NCI-H2029 treated with DMSO at 0.1 percent for 48 hours (cell line): ENCODE measurements at places on chromosomes 1 and 21.

DNA sequence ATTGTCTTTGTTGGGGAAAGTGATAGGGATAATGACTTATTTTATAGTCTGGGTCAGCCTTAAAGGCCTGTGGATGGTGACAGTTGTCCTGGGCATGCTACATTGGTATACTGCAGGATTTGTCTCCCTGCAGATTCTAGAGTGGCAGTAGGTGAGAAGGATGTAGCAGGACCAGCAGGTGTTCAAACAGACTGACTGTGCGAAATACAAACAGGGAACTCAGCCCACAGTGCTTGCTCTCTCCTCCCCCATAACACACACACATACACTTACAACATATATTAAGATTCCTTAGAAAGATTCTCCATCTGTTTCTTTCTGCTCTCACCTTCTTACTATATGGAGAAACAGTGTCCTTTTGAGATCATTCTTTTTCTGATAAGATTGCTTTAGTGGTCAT lies 6.9 kb downstream of the PDE4B start:
- DNase-seq = peak; percentile 69

DNA sequence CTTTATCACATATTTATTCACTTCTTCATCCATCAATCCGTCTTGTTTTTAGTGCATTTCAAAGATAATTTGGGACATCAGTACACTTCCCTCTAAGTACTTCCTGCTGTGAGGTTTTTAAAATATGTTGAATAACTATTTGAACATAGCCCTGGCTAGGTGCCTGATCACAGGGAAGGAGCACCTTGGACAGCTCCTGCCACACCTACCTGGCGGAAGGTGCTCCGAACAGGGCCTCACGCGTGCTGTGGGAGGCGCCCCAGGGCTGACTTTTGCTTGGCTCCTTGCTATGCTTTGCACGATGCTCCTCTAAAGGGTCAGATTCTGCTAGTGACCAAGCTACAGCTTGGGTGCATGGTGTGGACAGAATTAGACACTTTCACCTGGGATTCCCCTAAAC lies 4.9 kb upstream of the ATXN7L2 start:
- DNase-seq = no peak

DNA sequence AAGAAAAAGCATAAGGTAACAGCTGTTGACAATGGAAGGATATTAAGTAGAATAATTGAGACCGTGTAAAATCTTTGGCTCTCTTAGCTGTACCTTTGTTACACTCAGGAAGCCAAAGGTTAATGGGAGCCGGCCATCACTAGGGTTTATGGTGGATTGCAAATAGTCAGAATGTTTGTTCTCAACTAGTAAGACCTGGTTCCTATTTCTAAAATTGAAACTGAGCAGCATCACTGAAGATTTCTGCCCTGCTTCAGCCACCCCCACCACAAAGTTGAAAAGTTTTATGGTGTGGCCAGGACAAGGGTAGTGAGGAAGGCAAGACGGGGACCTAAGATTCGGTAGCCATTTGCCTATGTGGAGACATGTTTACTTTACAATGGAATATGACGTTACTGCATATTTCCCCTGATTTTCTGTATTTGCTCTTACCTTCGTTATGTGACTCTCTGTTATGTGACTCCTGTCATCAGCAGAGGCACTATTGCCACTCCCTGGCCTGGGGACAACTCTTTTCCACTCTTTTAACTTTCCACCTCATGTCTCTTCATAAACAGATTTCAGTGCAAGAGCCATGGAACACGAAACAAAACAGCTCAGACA lies 41.4 kb upstream of the KIF1B start:
- DNase-seq = no peak

GRCh38 chr1:40764981-40765380 lies 18.6 kb upstream of the KCNQ4 start:
- no peak for DNase-seq

GRCh38 chr1:196723325-196724185 lies 51.1 kb upstream of the CFHR3 start:
- peak; percentile 61 for DNase-seq

DNA sequence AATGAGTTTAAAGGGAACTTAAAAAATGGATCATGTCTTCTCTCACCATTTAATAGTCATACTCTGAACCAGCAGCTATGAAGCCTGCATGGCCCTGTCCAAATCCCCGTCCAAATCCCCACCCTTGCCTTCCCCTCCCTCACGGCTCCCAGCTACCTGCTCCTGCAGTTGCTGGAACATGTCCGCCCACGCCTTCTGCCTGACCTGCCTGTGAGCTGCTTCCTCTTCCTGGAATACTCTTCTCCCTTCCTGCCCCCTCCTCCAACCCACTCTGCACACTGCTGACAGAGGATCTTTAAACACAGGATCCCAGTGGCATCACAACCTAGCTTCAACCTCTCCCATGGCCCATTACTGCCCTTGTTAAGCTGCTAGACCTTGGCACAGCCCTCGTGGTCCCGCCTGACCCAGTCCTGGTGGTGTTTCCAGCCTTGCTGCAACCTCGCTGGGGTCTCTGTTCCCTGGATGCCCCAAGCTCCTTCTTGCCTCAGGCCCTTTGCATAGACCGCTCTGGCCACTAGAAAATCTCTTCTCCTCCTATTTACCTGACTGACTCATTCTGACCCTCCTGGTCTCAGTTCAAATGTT lies 118.3 kb downstream of the PTPRU start:
- no peak for DNase-seq

GRCh38 chr21:43370091-43370658 lies 56.8 kb downstream of the SIK1 start:
- no peak for DNase-seq

GRCh38 chr1:22619252-22619651 lies 17.2 kb upstream of the C1QA start:
- no peak for DNase-seq
